ENCODE measurements at places on chromosomes 4 and X.

DNA sequence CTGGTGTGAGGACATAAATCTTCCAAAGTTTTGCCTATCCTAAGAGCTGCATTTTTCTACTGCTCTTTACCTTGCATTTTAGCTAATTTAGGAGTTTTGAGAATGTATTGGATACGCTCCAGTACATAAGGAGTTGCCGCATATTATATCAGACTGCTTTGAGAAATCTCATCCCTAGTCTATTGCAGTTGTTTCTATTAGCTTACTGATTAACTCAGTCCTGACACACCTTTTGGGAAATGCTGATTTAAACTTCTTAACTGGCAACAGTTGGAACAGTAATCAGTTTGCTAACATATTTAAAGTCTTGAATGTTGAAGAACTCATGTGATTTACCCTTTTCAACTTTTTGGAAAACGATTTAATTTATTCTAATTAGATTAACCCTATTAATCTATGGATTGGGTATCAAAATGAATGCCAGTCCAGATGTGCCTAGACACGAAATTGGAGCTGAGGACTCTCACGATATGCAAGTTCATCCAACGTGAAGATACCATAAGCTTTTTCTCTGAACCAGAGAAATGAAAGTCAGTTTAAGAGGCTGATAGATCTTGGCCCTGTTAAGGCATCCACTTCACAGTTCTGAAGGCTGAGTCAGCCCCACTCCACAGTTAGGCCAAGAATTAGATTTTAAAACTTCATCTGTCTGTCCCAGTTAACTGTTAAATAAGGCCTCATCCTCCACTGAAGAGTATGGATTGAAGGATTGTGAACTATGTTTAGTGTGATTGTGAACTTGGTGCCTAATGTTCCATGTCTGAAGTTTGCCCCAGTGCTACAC lies 90.0 kb downstream of the MAOA start:
- DNase-seq, result no peak

DNA sequence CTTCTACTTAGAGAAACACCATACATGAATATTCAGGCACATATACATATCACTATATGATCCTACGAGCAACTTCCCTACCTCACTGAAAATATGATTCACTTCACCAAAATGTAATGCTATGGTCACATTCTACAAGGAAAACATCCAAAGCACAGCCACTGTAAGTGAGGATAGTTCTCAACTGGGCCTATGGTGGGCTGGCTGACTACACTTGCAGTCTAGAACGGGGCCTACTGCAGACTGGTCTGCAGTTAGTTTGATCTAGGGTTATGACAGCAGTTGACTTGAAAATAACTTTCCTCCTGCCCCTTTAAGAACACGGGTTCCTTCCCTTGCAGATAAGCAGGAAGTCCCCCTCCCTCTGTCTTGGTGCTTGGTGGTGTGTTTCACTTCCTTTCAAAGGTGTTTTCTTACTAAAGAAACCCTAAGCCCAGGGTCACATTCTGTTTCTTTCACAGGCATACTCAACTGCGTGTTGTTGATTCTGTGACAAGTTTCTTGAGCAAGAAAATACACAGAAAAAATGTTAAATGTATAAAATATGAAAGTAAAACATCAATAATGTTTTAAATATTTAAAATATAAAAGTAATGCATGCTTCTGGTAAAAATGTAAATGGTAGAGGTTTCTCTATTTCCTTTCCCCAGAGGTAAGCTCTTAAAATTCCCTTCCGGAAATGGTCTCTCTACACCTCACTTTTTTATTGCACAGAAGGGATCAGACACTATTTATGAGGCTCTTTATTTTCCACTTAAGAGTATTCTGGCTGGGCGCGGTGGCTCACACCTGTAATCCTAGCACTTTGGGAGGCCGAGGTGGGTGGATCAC lies 18.0 kb upstream of the TMSB4X start:
- DNase-seq, result peak; percentile 87

GRCh38 chrX:78650906-78651437 lies 8.2 kb downstream of the RTL3 start:
- DNase-seq, result peak; percentile 6

DNA sequence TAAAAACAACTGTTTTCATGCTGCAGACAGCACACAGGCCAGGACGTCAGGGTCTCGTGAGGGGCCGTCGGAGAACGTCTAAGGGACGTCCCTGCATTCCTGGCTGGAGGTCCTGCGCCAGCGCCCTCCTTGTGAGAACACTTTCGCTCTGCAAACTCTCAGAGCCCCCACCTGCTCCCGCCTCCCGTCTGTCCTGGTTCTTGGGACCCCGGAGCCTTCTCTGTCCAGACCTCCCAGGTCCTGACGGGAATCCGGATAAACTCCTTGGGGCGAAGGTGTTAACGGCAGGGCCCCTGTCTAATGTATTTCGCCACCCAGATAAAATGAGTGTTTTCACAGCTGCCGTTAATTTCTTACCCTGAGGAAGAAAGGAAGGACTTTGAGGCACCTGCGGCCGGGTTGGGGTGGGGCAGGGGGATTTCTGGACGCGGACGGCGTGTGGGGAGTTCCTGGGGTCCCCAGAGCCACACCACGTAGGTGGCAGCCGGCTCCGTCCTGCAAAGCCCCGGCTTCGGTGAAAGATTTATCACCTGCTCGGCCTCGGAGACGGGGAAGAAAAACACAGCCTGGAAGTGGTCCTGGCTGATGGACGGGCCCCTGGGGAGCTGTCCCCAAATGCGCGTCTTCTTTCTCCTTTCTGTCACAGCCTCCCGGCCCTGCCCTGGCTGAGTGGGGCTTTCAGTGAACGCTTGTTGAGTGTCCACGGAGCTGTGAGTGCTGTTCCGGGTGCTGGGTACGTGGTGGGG lies 35.1 kb upstream of the PPP2R3B start:
- DNase-seq, result no peak

DNA sequence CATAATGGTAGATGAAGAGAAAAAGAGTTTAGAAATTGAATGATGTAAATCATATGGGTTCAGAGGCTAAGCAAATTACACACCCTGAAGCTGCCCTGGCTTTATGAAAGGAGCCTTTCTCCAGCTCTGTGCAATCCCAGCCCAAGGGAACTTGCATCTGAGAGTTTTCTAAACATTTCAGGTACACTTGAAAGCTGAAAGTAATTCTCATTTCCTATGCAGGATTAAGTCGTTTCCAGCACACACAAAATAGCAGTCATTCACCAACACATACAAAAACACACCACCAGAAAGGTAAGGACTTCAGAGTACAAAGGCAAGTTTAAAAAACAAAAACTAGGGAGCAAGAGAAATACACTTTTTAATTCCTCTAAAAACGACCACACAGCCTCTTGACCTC lies 1.7 kb downstream of the PDGFC start:
- DNase-seq, result no peak

- peak; percentile 14 for DNase-seq
Observed at GRCh38 chr4:118224243-118224829, 128.5 kb downstream of the PRSS12 start.

Data from CD4-positive, alpha-beta memory T cell (primary cell).